KG1 (cell line): ENCODE measurements at places on chromosomes 3 and 15.

DNA sequence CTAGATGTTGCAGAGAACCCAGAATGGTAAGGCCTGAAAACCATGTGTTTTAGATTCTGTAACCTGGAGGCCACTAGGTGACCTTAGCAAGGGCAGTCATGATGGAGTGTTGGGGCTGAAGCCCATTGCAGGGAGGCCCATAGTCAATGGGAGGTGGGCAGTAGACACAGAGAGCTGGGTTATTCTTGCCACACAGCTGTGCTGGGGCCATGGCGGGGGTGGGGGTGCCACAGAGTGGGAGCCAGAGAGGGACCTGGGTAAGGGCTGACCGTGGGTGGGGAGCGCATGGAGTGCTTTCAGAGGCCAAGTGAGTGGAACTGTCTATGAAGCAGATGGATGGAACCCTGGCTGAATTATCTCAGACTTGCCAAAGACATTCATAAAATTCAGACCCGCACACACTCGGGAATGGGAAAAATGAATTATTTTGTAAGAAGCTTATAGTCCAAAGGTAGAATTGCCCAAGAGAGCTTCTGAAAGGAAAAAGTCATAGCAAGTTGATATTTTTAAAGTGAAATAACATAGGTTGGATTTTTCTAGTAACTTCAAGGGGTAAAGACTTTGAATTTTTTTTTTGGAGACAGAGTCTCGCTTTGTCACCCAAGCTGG, 53.9 kb downstream of the SMAD3 start:
- DNase-seq: no peak

DNA sequence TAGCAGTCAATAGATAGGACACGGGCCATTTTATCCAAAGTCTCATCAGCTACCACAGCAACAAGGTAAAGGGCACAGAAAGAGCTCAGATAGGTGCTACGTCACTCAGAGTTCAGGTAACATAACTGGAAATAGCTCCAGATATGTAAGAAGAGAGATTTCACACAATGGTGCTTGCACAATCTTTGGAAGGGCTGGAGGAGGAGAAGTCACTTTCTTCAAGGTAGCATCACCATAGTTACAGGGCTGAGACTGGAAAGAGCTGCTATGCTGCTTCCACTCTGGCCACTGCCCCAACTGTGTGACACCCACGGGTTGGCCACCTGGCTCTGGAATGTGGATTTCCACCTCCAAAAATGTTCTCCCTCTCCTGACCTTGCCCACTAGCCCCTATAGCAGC, 448.8 kb upstream of the THBS1 start:
- DNase-seq: no peak

DNA sequence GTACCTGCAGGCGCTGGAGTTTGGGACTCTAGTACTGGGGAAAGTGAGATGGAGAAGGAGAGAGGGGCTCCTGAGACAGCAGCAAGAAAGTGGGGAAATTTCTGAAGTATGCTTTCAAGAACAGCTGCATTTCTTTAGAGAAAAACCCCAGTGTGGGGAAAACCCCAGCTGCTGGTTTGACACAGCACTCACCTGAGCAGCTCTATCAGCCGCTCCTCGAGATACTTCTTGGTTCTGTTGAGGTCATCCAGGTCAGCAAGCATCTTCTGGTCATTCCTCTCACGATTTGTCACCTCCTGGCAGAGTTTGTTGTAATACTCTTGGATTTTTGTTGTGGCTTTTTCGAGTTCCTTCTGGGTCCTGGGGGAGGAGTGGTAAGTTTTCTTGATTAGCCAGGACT, 18.8 kb downstream of the CXCR6 start:
- no peak for DNase-seq

DNA sequence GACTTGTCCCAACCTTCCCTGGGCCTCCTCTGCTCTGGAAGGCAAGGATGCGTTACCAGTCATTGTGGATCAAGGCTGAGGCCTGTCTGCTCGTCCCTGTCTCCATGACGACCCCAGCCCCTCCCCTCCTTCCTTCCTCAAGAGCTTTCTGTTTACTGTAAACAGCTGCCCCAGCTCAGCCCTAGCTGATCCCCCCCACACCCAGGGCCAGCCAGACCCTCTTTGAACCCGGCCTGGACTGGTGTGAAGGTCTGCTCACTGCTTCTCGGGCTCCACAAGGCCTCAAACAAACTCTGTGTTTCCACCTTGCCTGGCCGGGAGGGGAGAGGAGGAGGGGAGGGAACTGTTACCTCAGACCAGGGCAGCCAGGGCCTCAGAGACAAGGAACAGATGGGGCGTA, 16.9 kb downstream of the VPS18 start:
- DNase-seq: no peak

DNA sequence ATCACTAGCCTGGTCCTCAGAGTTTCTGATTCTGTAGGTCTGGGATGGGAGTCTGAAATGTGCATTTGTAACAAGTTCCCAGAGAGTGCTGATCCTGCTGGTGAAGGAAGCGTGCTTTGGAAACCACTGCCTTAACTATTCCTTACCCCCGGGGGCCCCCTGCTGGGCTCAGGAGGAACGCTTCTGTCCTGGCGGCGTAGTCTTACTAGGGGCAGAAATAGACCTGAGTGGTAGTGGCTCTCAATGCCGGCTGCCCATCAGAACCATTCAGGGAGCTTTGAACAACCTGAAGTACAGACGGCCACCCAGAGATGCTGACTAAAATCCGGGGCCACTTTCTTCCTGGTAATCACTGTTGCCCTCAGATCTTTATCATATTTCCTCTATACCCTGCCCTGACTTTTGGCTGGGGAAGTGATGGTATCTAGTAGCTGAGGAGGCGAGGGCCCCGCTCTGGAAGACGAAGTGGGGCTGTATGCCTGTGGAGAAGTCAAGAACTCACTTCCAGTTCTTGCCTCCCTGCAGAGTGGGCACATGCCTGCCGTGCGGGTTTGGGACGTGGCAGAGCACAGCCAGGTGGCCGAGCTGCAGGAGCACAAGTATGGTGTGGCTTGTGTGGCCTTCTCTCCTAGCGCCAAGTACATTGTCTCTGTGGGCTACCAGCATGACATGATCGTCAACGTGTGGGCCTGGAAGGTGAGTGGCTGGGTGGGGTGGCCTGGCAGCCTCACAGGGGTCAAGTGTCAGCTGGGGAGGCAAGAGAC, 16.3 kb upstream of the JMJD7 start:
- peak; percentile 51 for DNase-seq
